ENCODE measurements at places on chromosomes 6 and 20.

GRCh38 chr6:125019918-125020317 lies 57.7 kb downstream of the RNF217 start:
- no peak for DNase-seq

- no peak for DNase-seq
Measured at GRCh38 chr6:90432041-90432775, 135.6 kb upstream of the BACH2 start.

- DNase-seq, result peak; percentile 73
Measured at GRCh38 chr6:35359744-35360348, 17.5 kb downstream of the PPARD start.

GRCh38 chr20:33067806-33068205 lies 11.6 kb upstream of the BPIFB4 start:
- DNase-seq, result no peak

GRCh38 chr20:50292591-50293283 lies 102.1 kb downstream of the CEBPB start:
- peak; percentile 47 for DNase-seq

DNA sequence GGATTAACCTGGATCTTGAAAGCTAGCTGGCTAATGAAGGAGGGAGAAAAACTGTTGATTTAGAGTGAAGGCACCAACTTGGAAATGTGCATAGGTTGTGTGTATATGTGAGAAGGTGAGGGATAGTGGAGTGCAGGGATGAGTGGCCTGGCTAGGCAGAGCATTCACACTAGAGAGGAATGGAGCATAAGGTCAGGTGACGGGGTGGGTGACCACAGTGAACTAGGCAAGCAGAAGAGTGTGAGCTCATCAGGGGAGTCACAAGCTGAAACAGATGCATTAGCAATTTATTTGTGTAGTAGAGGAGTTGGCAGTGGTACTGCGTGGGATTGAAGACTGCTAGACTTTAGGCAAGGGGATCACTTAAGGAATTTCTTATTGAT lies 10.5 kb downstream of the ANKRD66 start:
- no peak for DNase-seq

All from pons (tissue), 1 donor.